ENCODE measurements at places on chromosomes 12 and 14.

DNA sequence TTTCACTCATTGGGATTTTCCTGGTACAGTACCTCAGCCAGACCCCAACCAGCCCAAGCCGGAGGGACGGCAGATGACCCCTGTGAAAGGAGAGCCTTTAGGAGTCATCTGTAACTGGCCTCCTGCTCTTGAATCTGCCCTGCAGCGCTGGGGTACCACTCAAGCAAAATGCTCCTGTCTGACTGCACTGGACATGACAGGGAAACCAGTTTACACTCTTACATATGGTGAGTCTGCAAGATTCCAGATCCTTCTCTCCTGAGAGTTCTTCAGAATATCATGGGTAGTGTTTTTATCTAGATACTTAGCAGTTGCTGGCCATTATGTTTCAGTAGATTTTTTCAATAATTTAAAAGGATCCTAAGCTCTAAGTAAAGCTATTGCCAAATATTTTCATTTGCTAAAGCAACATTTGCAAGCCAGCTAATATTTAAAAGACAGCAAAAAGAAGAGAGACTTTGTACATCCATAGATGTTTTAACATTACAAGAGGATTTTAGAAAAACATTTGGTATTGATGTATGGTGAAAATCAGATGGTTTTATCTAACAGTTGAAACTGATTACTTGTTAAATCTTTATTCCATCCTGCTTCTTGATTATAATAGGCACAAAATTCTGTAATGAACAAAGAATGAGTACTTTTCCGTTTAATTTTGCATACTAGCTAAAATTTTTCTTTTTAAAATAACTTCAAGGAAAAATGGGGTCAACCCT is 85.1 kb upstream of the ATF1 start:
- DNase-seq = no peak

DNA sequence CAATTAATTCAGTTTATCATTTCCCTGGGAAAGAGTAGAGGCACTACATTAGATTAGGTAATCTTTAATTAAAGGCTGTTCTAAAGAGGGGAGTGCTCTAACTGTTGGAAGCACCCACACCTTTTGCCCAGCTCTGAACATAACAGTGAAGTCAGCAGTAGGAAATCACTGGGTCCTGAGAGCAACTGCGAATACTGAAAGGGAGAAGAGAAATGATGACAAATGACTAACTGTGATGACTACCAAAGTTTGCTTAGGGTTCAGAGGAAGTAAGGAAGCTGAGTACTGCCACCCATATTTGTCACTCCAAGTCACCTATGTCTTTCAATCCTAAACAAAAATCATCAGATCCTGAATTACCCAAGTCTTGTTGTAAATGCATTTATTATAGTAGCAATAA is 140.6 kb downstream of the EPS8 start:
- peak; percentile 46 for DNase-seq

DNA sequence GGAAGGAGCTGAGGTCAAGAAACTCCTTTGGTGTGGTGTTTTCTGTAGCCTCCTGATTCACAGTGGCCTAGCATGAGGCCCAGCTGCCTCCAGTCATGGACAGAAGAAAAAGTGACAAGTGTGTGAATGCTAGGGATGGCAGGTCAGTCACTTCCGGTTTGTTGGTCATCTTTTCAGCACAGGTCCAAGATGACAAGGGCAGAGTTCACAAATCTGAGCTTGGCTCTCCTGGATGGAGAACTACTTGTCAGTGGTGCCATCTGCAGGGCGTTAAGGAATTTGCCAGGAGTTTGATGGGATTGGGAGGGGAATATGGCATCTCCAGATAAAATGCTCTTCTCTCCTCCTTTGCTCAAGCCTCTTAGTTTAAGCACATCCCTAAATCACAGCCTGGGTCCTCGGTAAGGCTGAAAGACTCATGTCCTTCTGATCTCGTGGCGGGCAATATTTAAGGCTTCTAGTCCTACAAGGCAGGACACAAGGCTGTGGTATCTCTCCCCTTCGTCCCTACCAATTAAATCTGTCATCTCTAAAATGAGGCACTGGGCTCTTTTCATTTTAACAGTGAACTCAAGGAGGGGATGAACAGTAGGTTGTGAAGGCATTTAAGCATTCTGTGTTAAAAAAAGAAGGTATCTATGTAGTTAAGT is 10.0 kb downstream of the TUBA1B start:
- peak; percentile 75 for DNase-seq

GRCh38 chr14:99758121-99758821 is 34.9 kb upstream of the EML1 start:
- DNase-seq = peak; percentile 86

- no peak for DNase-seq
These were observed 10.9 kb downstream of the RXYLT1 start for GRCh38 chr12:63790608-63790945.

DNA sequence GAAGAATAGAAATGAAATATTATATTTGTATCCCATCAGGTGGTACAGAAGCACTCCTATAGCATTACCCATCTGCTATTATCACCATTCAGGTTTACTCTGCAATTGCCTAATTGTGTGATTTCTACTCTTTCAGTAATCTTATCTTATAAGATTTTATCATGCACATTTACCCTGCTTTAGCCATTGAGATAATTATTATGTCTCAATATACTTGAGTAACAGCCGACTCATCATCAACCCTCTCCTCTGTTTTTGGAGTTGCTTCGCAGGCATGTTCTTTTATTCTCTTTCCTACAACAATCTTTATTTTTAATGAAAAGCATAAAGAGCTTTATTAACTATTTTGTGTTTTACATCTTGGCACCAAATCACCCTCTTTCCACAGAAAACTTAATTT is 419.9 kb downstream of the LRIG3 start:
- DNase-seq = no peak

DNA sequence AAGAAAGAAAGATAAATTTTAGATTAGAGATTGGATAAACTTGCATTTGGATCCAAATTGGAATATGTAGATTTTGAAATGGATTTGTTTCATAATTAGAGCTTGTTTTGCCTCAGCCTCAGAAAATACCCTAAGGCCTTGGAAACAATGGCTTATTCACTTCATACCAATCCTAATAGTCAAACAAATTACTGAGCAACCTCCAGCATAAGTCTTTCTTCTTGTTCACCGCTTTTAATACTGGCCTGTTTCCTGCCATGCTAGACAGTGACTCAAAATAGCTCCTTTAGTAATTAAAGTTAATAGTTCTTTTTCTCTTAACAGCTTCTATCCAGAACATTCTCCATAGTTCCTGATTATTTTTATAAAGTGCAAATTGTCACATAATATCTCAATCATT is 110.9 kb upstream of the DNM1L start:
- peak; percentile 84 for DNase-seq

- peak; percentile 2 for DNase-seq
These were observed 157.9 kb upstream of the LMO3 start for GRCh38 chr12:16763901-16764300.

DNA sequence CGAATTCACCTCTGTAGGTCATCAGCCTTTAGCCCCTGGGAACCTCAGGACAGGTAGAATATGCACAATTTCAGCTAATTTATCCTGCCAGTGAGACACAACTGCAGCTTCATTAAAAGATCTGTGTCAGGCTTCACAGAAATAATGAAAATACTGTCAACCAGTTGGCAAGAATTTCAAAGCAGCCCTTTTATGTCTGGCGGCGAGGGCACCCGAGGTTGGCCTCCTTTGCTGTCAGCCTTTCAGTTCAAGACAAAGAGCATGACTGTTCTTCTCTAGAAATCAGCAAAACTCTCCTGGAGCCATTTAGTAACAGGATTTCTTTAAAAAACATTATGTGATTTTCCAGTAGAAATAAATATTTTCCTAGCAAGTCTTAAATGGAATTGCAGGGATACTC is 75.9 kb downstream of the BBS10 start:
- DNase-seq = no peak

DNA sequence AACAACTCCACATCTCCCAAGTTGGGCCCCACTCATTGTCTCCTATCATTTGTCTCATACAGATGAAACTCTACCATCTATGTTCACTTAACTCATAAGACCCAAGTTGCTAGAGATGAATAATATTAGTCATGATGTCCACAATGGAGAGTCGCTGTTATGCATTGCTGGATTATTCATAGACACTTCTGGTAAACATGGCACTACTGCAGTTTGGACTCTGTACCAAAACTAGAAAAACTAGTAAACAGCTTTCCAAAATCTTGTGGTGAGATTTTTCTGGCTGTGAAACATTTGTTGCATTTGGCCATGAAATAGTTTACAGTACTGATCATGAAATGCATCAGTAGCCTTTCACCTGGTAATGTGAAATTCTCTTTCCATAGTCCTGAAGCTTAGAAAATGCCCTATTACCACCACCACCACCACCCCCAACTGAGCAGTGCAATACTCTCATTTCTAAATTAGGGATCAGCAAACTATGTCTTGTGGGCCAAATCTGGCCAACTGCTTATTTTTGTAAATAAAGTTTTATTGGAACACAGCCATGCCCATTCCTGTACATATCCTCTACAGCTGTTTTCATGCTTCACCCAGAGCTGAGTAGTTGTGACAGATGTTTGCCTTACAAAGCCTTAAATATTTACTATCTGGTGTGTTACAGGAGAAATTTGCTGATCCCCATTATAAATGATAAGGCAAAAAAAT is 236.5 kb downstream of the DPF3 start:
- DNase-seq = peak; percentile 26

DNA sequence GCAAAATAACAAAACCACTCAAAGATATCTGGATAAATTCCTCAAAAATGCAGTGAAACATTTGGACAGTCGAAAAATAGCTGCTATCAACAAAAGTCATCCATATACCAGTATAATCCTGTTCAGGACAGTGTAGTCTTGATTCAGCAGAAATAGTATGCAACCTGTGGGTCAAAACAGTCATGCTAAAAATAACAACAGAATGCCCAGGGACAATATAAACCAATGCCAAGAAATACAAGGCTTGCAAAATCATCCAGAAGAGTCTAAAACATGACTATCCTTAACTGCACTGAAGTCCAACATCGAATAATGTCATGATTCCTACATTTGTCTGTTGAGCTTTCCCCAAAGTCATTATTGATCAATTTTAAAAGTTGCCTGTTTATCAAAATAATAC is 425.9 kb downstream of the FSCB start:
- DNase-seq = no peak

- DNase-seq = peak; percentile 13
These were observed 67.7 kb upstream of the DDX11 start for GRCh38 chr12:31005944-31006361.

DNA sequence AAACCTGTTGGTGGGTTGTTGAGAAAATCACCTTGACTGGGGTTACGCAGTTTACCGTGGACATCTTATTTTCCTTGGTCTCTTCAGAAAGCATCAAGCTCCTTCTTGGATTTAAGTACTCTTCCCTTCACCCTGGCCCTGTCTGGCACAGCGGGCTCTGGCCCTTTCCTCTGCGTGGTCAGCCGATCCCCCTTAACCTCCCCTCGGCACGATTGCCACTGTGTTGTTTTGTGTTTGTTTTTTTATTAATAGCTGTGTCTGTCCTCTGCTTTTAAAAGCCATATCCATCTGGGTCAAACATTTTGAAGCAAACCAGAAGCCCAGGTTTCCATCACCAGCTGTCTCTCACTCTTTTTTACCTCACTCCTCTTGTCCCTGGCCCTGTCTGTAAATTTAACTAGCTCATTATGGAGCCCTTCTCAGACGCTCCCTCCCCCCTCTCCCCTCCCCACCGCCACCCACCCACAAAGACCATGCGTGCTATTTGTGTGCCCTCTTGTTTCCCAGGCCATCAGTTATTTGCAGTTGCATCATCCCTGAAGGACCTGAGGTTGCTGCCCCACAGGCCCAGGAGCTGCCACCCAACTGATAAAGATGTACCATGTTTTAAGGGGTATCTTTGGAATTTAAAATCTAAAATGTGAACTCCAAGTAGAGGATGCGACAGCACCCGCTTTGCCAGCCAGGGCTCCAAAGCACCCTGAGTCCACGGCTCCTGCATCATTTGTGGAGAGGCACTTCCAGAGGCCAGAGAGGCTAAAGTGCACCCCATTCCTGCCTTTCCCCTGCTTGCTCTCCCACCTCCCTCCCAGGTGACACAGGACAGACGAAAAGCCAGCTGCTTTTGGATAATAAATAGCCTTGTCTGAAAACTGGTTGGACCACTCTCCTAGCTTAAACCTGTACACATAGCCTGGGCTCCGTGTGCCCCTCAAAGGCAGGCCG is 3.9 kb downstream of the BCL11B start:
- no peak for DNase-seq

- peak; percentile 94 for DNase-seq
These were observed 1.1 kb downstream of the PAPLN start for GRCh38 chr14:73238424-73238852.

GRCh38 chr14:36823651-36824050 is 162.0 kb downstream of the PAX9 start:
- DNase-seq = no peak

GRCh38 chr14:58587271-58587670 is 50.5 kb upstream of the DACT1 start:
- DNase-seq = peak; percentile 23

DNA sequence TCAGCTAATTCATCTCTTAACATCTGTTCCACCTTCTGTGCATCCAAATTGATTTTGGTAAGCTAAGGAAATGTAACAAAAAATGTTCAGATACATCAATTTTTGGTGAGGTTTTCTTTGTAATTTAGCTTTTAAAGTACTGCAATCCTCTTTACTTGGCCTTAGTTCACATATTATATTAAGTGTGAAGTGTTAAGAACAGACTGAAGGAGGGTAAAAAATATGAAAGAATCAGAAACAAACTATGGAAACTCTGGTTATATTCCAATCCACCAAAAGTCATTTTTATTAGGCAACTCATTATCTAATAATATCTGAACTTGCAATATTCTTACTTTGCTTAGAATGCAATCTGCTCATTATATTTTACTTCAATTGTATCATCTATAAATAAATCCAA is 49.1 kb downstream of the CEP290 start:
- DNase-seq = no peak

GRCh38 chr12:124995200-124995961 is 1.9 kb downstream of the BRI3BP start:
- DNase-seq = no peak
